Sigmoid colon (tissue), 7 donors: ENCODE measurements at places on chromosomes 7 and 10.
A peak's percentile ranks its signal among the peaks of the same experiment; 100 is the strongest.

DNA sequence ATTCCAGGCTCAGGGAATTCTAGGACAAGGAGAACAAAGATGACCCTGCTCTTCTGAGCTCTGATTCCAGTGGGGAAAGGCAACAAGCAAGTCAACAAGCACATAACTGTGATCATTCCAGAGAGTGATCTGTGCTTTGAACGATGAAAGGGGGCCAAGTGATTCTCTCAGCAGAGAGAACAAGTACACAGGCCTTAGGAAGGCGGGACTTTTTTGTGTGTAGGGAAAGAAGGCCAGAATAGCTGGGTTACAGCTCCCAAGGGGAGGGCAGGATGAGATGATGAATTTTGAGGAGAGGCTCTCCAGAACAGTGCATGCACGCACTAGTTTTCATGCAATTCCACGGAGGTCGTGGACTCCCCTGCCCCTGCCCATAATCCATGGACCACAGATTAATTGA is 565.2 kb downstream of the SDK1 start:
- no peak for DNase-seq

DNA sequence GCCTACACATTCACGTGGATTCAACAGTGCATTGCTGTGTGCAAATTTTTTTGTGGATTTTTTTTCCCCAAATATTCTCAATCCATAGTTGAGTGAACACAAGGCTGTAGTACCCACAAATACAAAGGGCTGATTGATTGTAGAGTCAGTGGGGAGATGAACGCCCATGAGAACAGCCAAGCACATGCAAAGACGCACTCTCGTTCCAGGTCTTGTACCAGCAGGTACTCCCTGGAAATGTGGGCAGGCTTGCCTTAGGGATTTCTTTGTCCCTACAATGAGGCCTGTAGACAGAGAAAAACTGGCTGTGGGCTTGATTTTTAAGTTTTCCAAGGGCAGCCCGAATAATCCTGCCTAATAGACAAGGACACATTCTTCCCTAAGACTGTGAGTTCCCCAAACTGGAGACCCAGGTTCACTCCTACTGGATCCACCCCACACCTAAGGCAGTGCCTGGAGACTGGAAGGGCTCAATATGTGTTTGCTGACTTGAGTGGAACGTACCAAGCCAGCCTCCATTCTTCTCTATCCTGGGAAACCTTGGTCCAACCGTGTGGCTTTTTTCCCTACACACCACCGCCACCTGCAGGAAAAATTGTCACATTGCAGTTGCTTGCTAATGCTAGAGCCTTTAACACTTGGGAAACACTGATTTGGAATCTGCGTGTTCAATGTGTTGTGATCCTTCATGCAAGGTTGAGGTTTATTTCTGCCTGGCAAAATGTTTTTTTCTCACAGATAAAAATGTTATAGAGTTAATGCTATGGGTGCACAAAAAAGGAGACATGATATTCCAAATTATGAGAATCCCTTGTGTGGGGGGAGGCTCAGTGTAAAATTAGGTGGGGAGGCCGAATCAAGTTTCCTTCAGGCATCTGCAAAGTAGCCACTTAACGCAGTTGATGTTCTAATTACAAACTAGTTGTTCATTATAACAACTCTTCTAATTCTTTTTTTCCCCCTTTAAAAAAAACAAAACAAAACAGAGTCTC is 49.3 kb downstream of the PPP1R17 start:
- peak; percentile 74 for DNase-seq

GRCh38 chr7:47103498-47104205 is 478.3 kb downstream of the TNS3 start:
- no peak for DNase-seq

- DNase-seq: no peak
These were observed 57.1 kb downstream of the STEAP1B start for GRCh38 chr7:22442882-22443369.

DNA sequence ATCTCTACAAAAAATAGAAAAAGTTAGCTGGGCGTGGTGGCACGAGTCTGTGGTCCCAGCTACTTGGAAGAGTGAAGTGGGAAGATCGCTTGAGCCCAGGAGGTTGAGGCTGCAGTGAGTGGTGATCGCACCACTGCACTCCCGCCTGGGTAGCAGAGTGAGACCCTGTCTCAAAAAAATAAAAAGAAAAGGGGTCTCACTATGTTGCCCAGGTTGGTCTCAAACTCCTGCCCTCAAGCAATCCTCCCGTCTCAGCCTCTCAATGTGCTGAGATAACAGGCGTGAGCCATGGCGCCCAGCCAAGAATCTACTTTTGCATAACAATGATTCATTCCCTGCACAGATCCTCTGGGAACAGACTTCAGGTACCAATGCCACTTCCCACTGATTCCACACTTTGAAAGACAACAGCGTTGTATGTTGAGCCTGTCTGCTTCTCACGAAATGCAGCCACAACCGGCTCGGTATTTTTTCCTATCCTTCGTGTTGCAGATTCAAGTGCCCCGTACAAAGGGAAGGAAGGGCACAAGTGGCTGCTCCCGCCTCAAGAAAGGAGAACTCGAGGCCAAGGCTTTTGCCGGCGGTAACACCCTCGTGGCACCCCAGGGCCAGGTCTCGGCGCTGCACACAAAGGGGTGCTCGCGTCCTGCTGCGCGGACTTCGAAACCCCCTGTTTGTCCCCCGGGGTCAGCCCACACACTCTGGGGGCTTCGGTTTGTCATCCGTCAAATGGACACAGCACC is 745 bp downstream of the DAGLB start:
- peak; percentile 91 for DNase-seq

DNA sequence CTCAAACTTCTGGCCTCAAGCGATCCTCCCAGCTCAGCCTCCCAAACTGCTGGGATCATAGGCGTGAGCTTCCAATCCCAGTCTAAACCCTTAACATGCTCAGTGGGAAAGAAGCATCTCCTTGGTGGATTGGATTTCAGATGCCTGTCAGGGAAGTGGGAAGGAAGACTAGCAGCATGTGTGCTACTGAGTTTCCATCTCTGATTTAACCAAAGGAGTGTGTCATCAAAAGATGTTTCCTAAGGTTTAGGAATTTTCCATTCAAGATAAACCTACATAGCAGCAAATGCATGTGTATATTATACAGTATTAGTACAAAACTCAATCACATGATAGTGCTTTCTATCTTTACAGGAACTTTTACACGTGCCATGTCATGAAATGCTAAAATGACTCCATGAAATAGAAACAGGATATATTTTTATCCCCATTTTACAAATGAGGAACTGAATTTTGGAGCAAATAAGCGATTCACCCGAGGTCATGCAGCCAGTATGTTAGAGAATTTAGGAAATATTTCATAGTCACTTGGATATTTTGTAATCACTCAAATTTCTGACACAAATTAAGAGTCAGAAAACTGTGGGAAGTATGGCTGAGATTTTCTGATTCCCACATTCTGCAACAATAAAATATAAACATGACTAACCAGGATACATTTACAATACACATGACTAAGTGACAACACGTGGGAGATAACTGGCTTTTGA is 11.4 kb upstream of the TMEM26 start:
- no peak for DNase-seq

GRCh38 chr7:36526863-36527548 is 137.3 kb downstream of the ANLN start:
- no peak for DNase-seq

GRCh38 chr10:71234970-71235685 is 22.8 kb downstream of the UNC5B start:
- DNase-seq: no peak

DNA sequence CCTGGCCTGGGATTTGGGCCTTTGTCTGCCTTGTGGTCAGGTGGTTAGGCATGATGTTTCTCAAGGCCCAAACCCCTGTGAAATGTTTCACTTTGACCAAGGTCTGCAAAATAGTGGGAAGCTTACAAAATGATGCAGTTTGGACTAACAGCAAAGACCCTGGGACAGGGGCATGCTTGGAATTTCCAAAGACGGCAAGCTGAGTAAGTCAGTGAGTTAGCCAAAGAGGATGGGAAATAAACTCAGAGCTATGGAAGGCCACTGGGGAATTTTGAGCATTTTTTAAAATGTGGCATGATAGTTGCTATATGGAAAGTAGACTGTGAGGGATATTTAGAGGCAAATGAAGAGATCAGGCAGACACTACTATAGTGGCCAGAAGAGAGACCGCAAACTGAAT is 31.6 kb upstream of the PPP1R3C start:
- DNase-seq: no peak

DNA sequence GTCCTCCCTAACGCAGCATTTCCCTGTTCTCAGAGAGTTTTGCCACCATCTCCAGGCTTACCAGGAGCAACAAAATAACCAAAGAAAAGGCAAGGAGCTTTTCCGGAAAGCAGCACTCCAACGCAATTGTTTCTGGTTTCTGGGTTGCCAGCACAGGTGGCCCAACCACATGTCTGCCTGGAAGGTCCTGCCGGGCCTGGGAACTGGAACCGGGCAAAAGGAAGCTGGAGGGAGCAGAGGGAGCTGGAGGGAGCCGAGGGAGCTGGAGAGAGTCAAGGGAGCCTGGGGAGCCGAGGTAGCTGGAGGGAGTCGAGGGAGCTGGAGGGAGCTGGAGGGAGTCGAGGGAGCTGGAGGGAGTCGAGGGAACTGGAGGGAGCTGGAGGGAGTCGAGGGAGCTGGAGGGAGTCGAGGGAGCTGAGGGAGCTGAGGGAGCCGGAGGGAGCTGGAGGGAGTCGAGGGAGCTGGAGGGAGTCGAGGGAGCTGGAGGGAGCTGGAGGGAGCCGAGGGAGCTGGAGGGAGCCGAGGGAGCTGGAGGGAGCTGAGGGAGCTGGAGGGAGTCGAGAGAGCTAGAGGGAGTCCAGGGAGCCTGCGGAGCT is 54.6 kb downstream of the STK32C start:
- DNase-seq: no peak

DNA sequence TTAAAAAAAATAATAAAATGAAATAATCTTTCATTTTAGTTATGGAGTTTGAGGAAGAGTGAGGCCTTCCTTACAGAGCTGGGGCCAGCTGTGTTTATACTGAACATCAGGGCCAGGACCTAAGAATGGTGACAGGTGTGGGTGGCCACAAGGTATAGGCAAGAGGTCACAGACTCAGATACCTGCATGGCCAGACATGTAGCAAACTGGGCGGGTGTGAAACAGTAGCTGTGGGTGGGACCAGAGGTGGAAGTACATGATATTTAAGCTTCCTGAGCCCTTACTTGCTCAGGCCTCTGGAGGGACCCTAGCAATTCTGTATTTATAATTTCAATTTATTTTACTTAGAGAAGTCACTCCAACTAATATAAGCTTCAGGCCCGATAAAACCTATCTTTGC is 27.7 kb upstream of the CAMK1D start:
- DNase-seq: no peak

DNA sequence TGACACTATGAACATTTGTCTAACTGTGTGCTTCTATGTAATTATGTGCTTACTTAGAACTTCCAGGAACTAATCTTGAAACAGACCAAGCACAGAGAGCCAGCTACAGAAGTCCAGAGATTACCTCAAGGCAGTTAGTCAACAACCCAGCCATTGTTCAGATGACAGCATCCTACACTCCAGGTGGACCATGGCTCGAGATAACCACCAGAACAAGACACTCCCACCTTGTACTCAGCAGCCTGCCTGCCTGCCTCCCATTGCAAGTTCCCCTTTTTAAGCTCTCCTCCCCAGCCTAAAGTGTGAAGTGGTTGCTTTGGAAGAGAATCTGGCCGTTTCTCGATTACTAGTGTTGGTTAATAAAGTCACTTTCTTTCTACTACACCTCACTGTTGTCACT is 1080.6 kb upstream of the LRRN3 start:
- no peak for DNase-seq

GRCh38 chr7:75660566-75661215 is 78.0 kb downstream of the HIP1 start:
- no peak for DNase-seq

GRCh38 chr7:46752881-46753366 is 829.0 kb downstream of the TNS3 start:
- DNase-seq: no peak

GRCh38 chr7:30348083-30348560 is 63.7 kb downstream of the ZNRF2 start:
- no peak for DNase-seq

DNA sequence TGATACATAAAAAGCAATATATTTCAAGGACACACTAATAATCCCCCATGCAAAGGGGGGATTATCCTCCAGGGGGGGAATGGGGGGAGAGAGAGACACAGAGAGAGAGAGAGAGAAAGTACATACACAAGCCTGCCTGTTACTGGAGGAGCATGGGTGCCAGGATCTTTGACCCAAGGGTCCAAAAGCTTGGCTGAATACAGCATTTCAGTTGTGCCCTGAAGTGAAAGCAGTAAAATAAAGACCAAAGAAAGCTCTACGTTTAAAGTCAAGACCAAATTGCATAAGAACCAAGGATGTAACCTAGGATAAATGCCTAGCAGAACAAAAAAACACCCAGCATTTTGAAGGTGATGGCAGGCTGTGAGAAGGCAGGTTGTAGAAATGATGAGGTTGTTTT is 27.8 kb upstream of the ITGB8 start:
- no peak for DNase-seq

DNA sequence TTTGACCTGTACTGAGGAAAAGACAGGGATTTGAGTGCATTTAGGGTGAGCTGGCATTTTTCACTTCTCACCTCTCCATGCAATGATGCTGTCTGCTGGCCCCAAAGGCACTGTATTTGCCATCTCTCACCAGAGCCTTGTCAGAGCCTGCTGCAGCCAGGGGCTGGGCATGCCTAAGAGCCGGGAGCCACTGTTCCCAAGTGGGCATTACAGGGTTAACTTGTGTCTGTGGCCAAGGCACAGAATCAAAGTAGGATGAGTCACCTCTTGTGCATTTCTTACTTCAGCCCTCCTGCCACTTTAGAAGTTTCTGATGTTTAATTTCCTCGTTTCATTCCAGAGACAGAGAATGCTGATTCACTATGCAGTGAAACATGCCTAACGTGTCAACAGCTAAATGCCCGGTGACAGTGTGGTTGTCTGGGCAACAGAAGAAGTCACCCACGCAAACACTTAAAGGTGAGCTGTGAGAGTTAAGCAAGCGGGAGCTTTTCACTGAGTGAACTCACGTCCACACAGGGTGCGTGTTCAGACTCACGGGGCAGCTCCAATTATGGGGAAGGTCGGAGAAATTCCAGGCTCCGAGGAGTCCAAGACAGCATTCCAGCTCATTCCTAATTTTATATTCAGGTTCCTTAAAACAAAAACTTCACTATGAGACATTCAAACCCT is 57.1 kb upstream of the IGFBP3 start:
- DNase-seq: no peak

DNA sequence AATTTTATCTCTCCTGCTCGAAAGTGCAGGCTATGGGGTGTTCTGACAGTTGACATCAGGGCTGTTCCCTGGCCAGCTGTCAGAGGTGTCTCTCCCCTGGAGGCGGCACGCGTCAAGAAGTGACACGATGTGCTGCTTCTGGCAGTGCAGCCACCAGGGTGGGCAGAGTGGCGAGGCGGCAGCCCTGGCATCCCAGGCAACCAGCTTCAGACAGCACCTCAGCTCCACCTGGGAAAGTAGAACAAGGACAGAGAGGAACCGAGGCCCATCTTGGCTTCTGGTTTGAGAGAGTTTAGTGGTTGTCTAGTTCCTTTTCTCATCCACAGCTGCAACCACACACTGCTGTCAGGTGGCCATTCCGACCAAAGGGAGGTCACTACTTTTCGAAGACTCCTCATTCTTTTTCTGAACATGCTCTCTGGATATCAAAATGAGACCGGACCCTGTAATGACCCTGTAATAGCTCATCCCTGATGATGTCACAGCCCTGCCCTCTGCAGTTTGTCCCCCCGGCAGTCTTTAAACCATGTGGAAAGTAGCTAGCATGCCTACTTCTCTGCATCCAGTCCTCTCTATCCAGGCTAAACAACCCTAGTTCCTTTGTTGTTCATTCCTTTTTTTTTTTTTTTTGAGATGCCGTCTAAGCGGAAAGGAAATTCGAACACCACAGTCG is 381.0 kb upstream of the NRP1 start:
- no peak for DNase-seq
